Activated CD8-positive, alpha-beta memory T cell treated with anti-CD3 and anti-CD28 coated beads for 4 hours (primary cell): ENCODE measurements at places on chromosomes 12 and 14.
A peak's percentile ranks its signal among the peaks of the same experiment; 100 is the strongest.

- no peak for DNase-seq
Observed at GRCh38 chr14:39956372-39956771, 524.1 kb upstream of the FBXO33 start.

GRCh38 chr12:131896811-131897270 lies 2.4 kb downstream of the ULK1 start:
- DNase-seq = no peak

DNA sequence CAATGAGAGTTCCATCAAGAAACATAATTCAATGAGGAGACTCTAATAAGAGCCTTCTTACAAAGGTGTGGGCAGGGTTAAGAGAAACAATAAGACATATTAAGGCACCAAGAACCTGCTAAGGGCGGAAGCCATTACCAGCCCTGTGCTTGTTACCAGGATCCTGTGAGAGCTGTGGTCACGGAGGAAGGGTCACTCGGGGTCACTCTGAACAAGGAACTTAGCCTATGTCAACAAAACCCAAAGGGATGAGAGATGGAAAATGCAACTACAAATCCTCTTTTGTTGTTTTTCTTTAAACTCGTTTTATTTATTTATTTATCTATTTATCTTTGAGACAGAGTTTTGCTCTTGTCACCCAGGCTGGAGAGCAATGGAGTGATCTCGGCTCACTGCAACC lies 460.4 kb upstream of the CCDC196 start:
- no peak for DNase-seq

DNA sequence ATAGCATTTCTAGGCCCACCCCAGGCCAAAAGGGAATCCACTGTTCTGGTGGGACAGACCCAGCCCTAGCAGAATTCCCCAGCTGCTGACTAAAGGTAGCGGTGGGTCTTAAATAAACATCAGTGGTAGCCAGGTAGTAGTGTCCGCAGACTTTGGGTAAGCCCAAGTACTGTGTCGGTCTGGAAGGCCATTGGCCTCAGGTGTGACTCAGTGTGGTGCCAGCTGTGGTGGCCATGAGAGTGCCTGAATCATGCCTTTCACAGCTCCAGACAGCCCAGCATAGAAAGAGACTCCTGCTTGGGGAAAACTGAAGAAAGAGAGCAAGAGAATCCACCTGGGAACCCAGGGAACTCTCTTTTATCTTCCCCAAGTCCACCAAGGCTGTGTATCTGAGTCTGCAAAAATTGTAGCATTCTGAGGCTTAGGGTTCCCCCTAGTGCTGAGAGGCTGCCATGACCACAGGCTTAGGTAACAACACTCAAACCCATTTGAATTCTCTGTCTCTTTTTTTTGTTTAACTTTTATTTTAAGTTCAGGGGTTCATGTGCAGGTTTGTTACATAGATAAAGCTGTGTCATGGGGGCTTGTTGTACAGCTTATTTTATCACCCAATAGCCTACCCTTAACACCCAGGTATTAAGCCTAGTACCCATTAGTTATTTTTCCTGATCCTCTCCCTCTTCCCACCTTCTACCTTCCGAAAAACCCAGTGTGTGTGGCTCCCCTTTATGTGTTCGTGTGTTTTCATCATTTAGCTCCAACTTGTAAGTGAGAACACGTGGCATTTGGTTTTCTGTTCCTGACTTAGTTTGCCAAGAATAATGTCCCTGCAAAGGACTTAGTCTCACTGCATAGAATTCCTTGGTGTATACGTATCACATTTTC lies 16.7 kb upstream of the CD163L1 start:
- peak; percentile 15 for DNase-seq

GRCh38 chr14:93025055-93025454 lies 90.7 kb downstream of the ITPK1 start:
- no peak for DNase-seq

GRCh38 chr12:27498761-27499160 lies 25.2 kb upstream of the PPFIBP1 start:
- DNase-seq = no peak

DNA sequence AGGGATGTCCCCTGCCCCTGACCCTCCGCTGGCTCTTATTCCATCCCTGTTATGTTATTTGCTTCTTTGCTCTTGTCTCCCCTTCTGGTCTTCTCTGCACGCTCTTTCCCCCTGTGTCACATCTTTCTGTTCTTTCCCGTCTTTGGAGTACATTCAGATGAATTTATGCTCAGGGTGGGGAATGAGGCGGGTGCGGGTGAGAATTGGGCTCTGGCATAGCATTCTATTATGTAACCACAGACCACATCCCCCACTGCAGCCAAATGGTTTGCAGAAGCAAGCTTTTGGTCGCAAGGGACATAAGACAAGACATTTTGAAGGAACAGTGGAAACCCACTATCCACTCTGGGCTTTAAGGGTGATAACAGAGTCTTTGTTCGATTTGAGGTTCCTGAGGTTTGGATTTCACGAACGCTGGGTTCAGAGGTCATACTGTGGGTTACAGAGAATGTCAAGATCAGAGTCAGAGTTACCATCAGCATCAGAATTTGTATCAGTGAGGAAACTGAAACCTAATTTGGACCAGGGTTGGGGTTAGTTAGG lies 3.8 kb downstream of the ENDOU start:
- DNase-seq = no peak

GRCh38 chr12:108478611-108479206 lies 36.4 kb upstream of the FICD start:
- DNase-seq = no peak

DNA sequence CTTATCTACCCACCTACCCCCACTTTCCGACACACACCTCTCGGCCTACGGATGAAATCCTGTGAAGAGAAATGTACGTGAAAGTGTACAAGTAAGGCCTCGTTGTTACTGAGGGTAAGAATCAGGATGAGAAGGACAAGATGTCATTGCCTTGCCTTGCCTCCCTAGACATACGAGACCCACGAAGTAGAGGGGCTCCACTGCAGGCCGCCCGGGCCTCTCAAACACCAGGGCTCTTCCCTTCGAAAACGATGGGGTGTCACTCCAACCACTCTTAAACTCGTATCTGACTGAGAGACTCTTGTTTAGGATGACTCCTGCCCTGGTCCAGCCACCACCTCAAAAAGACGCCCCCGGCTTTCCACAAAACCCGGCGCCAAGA lies 498 bp downstream of the RACGAP1 start:
- DNase-seq = no peak

DNA sequence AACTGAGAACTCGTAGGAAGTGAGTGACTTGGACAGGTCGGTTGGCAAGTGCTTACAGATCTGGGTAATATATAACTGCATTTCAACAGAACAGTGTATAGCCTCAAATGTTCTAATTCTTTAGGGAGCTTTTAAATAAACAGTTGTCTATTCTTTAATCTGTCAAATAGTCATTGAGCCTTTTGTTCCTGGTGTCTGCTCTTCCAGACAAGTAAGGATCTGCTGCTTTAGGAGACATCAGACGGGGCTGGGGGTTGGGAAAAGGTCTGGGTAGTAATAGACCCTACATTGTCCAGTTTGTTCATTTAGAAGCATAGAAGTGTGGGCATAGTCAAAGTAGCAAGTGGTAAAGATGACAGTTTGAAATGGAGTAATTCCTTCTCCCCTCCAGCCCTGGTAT lies 2.0 kb downstream of the PTPN11 start:
- no peak for DNase-seq

DNA sequence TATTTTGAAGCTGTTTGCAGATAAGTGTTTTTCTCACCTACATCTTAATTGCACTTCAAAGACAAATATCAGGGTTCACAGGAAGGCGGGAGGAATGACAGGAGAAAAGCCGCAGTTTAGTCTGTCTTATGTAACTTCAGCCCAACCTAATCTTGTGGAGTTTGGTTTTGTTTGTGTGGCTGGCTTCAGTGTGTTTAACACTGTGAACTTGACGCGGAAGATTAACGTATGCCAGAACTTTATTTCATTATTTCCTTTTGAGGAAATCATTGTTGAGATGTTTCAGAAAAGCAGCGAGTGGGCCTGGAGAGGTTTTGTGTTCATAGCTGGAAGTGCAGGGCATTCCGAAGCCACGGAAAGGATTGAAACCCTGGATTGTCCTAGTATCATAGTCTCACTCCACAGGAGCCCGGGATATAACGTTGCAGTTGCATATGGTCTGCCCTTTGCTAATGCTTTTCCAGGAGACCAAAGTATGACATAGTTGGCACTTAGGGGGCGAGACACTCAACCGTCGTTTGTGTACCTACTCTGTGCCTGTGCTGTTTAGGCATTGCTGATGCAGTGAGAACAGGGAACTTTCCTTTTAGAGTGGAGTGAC lies 2.0 kb downstream of the PELI2 start:
- DNase-seq = no peak

DNA sequence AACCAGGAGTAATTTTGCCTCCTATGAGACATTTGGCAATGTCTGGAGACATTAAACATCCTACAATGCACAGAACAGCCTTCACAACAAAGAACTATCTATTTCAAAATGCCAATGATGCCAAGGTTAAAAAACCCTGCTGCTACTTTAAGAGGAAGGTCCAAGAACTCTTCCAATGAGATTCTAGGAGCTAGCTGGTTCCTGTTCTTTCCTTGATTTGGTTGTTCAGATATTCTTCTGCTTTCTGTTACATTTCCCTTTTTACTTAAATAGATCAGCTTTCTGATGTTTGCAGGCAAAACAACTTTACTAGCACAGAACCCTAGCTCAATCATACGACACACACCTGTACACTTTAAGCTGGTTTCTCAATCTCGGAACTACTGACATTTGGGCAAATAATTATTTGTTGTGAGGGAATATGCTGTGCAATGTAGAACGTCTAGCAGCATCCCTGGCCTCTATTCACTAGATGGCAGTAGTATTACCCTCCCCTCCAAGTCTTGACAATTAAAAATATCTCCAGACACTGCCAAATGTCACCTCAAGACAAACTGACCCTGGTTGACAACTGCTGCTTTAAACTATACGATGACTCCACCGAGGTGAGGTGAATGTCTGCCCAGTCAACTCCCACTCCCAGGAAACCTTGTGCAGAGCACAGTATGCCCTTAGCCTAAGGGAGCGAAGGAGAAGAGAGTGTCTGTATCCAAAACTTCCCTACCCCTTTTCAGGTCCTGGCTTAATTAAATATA lies 4.4 kb downstream of the BLTP3B start:
- no peak for DNase-seq
